ENCODE measurements at places on chromosomes 5 and 9.

- no peak for DNase-seq
These were observed 542.5 kb downstream of the TLE1 start for GRCh38 chr9:81146684-81147337.

- no peak for DNase-seq
These were observed 104.8 kb upstream of the TBC1D2 start for GRCh38 chr9:98360176-98360708.

- DNase-seq: no peak
These were observed 48.2 kb downstream of the COL27A1 start for GRCh38 chr9:114203410-114204140.

- no peak for DNase-seq
These were observed 66.6 kb downstream of the CDC14B start for GRCh38 chr9:96553070-96553469.

DNA sequence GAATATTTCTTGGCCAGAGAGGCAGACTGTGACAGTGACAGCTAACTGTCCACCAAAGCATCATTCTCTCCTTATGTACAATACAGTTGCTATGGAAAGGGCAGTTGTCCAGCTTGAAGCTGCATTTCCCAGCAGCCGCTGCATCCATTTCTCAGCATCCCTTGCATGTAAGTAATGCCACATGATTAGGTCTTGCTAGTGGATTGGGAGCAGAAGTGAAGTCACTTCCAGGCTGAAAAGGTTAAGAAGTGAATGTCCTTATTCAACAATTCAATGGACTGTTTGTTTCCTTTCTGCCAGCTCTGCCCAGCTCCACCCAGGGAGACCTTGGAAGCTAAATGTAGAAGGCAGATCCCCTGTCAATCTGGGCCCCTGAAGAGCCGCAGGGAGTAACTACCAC is 26.1 kb upstream of the RETREG1 start:
- DNase-seq: no peak

DNA sequence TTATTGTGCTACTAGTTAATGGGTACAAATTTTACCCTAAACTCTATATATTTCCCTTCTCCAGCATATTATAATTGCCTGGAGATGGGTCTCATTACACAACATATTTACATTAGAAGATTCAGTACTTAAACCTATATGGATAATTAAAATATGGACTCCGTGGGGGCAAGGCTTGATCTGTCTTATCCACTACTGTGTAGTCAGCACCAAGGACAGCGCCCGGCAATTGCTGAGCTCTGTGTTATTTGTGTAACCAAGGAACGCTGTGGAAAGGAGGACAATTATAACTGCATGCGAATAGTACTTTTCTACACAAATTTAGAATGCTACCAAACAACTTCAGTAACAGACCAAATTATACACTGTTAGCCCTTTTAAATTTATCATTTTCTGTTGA is 77.7 kb downstream of the DNAH5 start:
- DNase-seq: no peak

- no peak for DNase-seq
These were observed 69.2 kb upstream of the NEK6 start for GRCh38 chr9:124188331-124189110.

GRCh38 chr9:2307480-2307879 is 292.3 kb downstream of the SMARCA2 start:
- no peak for DNase-seq

DNA sequence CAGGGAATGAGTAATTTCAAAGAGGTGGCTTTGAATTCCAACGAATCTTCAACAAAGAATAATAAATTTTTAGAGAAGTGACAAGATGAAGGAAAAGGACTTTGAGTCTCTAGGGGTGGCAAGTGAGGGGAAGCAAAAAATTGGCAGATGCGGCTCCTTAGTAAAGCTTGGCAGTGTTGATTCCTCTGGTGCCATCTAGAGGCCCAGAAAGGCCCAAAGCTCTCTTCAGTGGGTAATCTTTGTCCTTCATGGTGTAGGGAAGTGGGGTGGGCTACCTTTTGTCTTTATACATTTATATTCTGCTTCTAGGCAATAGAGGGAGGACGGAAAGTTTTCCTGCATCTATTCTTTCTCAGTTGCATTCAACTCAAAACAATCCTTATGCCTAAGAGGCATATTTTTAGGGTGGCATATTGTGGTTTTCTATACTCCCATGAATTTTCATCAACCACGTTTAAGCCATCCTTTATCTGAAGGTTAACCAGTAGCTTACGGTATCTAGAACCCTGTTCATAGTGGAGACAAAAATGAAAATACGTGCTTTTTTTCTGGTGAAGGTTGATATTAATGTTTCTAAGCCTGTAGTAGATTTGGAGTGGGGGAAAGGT is 17.5 kb upstream of the ROPN1L start:
- no peak for DNase-seq

DNA sequence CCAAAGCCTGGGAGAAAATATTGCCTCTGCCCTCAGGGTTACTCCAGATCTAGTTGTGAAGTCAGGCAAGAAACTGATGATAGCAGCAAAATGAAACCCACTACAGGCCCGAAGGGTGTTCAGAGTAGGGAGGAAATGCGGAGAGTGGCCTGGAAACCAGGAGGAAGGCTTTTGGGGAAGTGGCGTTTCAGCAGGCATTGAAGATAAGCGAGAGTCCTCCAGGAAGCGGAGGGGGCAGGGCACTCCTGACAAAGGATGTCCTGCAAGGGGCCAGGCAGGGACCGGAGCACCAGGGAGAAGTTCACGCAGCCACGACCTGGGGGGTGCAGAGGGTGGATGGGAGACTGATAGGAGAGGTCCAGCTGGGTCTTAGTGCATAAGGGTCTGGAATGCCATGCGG is 7.8 kb upstream of the FOXI1 start:
- DNase-seq: no peak

DNA sequence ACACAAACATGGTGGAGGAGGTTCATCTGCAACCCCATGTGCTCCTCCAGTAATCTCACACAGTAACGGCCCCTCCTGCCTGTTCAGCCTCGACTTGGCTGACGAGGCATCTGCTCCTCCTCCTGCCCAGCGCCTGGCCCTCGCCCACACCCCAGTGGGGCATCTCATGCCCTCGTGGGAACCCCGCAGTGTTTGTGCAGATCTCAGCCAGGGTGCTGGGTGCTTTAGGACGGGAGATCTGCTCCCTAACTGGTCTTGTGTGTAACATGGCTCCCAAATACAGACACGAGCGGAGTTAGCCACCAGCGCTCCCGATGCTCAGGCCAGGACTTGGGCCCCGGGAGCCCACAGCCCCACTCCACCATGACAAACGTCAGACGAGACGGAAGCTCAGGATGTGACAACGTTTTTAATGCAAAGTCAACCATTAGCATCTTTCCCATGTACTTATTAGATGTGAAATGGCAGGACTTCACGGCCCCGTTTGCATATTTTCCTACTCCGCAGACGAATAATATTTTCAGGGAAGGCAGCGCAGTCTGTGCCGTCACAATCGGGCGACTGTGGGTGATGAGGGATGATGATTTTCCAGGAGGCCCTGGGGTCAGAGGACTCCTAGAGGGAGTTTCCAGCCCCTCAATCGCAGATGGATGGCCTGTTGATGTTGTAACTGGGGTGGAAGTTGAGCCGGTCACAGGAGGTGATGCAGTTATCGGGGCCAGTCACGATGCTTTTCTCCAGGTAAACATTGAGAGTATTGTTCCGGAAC is 5.5 kb upstream of the MRPS2 start:
- no peak for DNase-seq

DNA sequence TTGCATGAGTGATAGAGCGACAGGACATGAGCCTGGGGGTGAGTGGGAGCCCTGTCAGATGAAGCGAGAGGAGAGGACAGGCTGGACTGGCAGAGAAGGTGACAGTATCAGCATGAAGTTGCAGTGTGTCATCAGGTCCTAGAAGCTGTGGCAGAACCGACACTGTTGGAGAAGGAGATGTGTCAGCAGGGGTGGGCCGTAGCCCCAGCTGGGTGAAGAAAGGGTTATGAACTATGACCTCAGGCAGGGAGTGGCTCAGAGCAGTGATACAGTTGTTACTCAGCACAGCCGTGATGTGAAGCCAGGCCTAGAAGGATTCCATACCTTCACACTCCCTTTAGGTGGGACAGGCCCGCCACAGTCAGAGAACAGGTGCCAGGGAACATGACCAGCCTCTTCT is 7.6 kb downstream of the PCYOX1L start:
- no peak for DNase-seq

DNA sequence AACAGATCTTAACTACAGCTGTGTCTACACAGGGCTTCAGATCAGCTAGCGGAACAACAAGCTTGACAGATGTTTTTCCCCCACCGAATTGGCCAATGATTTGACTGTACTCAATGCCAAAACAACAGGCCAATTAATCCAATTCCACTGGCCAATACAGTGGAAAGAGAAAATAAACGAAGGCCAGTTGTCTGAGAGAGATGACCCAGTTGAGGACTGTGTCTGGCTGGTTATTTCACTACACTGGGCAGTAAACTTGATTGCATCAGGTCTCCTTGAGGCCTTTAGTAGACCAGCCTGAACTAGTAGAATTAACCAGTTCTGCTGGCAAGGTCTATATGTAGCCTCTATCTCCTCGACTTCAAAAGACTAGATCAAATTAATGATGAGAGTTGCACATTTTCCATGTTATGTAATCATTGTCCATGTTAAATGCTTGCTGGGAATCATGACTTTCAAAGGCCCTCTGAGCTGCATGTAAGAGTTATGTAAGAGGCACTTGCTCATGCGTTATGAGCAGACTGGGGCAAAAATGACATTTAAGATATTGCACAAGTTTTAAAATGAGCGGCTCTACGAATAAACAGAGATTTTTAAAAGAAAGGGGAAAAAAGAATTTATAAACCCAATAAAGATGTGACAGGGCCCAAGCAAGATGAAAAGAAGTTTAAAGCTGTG is 28.3 kb downstream of the SMIM23 start:
- no peak for DNase-seq

GRCh38 chr5:6716629-6717149 is 3.5 kb downstream of the TENT4A start:
- no peak for DNase-seq

DNA sequence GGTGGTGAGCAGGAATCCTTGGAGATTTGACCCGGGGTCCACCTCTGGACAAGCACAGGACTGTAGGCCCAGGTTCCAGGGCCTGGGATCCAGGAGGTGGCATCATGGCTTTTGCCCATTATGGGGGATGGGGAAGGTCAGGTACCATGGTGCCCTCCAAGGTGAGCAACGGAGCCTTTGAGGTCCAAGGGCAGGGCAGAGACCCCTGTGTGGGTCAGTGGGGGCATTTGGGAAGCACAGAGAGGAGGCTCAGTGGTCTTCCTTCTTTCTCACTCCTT is 117.7 kb downstream of the RXRA start:
- no peak for DNase-seq

DNA sequence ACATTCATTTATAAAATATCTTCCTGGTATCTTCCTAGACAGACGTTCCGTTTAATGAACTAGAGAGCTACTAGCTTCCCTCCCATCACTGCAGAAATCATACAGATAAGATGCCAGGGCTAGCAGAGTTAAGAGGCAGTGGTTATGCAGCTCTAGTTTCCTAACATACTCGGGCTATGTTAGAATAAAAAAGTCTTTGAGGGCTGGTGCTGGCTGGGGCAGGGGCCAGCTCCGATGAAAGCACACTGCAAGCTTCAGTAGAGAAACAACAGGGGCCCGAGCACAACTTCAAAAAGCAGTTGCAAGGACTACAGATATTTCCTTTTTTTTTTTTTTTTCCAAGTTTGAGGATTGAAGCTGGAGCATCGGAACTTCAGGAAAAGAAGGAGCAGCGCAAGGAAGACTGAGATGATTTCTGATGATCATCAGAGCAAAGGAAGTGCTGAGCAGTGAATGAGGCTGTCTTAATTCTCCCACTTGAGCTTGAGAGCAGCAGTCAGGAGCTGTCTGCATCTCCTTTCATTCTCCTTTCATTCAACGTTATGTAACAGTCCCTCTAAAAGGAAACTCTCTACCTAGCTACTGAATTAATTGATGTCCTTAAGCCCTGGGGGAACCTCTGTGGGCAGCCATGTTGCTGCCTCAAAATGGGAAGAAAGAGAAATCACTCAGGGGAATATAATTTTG is 47.6 kb upstream of the ADCY2 start:
- DNase-seq: no peak

DNA sequence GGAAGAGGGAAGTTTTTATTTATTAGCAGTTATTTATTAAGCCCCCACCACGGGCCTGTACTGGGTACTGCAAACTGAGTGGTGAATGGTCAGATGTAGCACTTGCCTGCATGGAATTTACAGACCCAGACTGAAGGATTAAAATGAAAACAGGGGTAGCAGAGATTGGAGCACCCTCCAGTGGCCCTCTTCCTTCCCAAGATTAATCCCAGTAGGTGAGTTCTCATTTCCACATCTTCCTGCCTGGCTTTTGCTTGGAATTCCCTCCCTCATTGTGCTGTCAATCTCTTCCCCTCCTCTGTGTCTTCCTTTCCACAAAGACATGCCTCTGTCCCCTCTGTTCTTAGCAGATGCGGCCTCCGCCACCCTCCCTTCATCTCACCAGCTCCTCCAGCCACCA is 39.2 kb downstream of the MVB12B start:
- no peak for DNase-seq

DNA sequence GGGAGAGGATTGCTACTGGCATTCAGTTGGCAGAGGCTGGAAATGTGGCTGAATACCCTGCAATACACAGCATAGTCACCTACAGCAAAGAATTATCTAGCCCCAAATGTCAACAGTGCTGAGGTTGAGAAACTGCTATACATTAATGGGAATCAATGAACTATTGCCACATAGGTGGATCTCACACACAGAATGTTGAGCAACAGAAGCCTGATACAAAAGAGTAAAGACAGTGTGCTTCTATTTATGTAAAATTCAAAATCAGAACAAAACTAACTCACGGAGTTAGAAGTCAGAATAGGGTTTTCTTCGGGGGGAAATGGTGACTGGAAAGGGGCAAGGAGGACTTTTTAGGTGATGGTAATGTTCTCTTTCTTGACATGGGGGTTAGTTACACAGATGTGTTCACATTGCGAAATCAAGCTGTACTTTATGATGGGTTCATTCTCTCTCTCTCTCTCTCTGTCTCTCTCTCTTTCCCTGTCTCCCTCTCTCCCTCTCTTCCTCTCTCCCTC is 45.7 kb upstream of the PANK3 start:
- DNase-seq: no peak

DNA sequence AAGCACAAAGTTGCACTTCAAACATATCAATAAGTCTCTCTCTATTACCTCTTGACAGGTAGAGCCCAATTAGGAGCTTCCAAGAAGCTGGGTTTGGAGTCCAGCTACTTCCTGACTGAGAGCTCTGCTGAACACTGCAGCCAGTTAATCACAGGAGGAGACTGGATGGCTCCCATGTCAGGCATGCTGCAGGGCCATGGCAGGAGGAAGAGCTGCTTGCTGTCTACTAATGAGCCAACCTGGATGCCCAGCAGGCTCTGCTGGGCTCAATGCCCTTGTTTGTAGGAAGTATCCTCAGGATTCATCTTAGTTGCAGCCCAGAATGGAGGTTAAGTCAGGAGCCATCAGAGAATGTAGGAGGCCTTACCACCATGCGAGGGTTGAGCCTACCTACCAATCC is 91.9 kb downstream of the TMEM215 start:
- no peak for DNase-seq

- DNase-seq: no peak
These were observed 23.4 kb downstream of the NKD2 start for GRCh38 chr5:1032011-1032410.

GRCh38 chr5:8585230-8586018 is 716.5 kb downstream of the MTRR start:
- no peak for DNase-seq
